ENCODE measurements at places on chromosomes 6 and 20.

- no peak for DNase-seq
Observed at GRCh38 chr20:49590163-49591017, 22.5 kb upstream of the PTGIS start.

DNA sequence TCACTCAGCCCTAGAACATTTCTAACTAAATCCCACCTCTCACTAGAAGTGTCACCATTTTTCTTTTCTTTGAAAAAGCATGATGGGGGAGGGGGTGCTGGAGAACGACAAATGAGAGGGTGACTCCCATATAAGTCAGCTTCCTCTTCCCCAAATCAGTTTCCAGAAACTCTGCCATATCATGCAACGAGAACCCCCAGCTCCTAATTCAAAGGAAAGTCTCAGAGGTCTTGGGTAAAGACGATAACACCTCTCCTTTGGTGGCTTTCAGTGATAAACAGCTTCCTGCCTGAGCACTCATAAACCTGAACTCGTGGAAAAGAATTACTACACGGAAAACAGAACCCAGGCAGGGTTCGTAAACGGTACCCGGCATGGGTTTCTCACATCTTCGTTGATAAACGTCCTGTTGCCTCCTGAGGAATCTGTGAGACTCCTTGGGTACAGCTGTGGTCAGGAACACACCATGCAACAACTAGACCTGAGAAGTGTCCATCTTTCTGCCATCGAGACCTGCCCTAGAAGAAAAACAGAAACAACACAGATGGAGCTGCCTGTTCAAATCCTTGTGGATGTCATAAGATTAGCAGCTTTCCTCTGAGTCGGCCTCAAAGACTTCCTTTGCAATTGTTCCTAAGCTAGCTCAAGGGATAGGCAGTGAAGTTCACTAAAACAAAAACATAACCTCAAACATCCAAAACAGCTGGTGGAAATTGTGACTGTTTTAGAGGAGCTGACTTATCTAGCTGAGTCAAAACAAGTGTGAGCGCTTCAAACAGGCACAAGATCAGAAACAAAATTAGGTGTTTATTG, 185.8 kb upstream of the PRDM1 start:
- DNase-seq = no peak

DNA sequence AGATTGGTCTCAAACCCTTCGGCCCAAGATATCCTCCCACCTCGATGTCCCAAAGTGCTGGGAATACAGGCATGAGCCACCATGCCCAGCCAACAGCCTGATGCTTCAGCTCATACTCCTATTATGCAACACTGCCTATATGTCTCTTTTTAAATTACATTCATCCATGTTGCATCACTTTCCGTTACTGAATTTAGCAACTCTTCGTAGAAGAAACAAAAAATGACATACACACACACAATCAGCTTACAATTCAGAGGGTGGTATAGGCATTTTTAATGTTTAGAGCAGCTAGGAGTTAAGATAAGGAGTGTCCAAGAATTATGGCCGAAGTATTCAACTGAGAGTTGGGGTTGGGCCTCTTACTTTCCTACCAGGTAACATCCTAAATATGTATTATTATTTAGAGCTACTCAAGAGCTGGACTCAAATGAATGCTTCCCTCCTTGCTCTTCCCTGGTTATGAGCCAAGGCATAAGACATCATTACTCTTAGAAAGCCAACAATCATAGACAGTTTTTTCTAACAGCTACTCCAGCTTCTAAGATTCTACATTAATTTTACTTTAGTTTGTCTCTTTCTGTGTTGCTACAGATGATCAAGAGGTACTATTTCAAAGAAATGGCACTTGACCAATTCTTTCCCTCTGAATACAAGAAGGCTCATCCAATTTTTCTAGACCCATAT, 62.0 kb upstream of the BMP5 start:
- DNase-seq = no peak

- DNase-seq = no peak
Observed at GRCh38 chr6:163825033-163825432, 410.5 kb downstream of the QKI start.

- DNase-seq = peak; percentile 86
Observed at GRCh38 chr6:31068669-31069340, 43.6 kb downstream of the C6orf15 start.

DNA sequence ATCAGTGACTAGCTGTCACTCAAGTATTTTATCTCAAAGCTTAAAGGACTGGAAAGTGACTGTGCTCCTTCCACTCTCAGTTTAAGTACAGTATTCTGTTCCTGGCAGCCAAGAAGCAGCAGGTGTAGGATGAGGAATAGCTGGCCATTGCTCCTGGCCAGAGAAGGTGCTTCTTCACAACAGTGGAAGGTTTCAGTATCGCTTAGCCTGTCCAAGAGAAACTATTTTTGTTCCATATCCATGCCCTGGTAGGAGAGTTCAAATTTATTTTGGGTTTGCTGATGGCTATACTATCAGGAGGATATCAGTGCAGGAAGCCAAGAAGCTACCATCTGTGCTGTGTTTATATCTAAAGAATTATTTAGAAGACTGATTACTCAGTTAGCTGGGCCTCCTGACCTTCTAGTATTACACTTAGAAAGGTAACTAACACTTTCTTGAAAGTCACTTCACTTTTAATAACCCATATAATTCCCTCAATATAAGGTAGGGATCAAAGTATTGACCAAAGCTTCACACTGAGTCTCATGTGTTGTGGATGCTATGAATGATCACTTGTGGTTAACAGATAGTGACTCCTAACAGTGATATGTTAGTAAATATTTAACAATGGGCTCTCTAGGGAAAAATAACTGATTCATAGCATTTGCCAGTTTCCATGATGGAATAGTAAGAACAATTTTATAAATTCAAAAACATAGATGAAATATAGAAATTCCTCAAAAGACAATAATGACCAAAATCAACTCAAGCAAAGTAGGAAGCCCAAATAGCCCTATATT, 99.9 kb downstream of the AIG1 start:
- no peak for DNase-seq

Measured in ELF-1 (cell line).